NCI-H187 treated with DMSO at 0.1 percent for 48 hours (cell line): ENCODE measurements at places on chromosomes 13 and 19.

GRCh38 chr19:54875506-54875905 lies 1.5 kb downstream of the FCAR start:
- DNase-seq = no peak

GRCh38 chr13:64099994-64100393 lies 2684.3 kb upstream of the PCDH20 start:
- no peak for DNase-seq

DNA sequence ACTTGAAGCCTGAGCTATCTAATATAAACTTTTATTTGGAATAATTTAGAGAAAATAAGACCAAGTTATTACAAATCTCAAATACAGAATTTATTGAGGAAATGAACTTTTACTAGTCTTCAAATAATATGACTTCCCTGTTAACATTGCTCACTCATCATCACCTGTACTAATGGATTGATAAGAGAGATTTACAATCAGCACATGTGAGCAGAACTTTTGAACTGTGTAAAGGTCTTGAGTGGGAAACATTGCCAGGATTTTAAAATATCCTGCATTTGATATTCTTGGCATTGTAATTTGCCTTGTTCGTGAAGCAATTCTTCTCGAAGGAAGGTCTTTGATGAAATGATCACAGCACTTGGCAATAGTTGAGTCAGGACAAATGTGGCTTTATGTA lies 111.9 kb downstream of the FGF9 start:
- no peak for DNase-seq

DNA sequence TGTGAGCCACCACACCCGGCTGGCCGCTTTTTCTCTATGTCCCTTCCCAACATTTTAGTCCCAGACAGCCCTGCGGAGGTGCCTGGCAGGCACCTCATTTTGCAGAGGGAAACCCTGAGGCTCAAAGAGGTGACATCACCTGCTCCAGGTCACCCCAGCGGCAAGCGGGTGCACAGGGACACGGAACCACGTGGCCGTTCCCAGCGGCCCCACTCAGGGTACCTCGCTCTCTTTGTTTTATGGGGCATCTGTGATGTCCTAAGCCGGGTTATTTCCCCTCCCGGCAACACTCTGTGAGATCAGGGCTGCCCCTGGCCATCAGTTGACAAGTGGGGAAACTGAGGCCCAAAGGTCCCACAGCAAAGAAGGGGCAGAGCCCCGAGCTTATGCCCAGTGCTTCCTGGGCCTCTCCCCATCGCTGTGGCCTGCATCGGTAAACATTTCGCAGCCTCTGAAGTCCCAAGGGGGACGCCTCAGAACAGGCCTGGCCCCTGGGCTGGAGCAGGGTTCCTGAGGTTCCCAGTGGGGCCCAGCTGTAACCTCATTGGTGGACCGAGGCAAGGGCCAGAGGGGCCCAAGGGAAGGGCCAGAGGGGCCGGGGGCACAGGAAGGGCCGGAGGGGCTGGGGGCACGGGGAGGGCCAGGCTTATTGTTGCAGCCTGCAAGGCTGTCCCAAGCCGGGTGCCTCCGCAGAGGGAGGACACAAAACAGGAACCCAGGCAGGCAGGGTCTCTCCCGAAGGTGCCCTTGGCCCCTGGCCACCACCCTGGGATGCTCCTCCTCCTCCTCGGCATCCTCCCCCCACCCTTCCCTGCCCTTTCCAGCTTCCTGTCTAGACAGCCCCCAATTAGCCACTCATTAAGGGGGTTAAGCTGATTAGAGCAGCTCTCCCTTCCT lies 39.0 kb downstream of the SMIM24 start:
- no peak for DNase-seq

DNA sequence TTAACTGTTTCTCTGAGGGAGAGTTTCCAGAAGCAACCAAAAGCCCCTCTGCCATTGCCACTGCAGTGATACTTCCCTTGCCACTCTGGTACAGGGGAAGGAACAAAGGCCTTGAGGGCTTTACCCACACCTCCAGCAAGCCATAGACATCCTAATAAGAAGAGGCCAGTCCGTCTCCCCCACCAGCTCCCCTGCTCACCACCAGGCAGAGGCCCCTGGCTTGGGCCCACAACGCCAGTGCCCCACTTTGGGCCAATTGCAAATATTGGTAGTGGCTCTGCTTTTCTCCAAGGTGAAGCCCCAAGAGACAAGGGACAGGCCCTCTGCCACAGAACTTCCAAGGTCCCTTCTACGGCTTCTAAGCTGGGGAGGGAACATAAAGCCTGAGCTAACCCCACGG lies 833.0 kb downstream of the DACH1 start:
- no peak for DNase-seq

- DNase-seq = no peak
Measured at GRCh38 chr13:113292021-113292862, 4.8 kb upstream of the LAMP1 start.

DNA sequence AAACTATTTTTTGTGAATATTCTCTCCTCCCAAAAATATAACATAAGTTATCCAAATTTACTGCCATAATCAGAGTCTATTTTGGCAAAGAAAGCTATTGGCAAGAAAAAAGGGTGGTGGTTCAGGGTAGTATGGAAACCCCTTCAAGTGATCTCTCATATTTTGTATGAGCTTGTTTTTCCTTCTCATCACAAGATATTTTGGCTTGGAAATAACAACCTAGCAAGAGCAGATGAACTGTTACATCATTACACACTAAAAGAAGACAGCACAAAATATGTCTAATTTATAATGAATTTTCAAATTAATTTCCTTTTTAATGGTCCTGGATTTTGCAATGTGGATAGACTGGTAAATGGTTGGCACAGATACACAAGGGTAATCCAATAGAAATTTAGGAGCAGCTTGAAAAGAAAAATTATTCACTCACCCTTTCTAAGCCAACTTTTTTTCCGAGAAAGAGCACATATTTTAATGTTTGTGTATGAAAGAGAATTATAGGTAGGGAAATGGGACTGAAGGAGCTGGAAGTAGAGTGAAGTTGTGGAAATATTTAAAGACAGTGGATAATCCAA lies 225.1 kb downstream of the EFNB2 start:
- no peak for DNase-seq

DNA sequence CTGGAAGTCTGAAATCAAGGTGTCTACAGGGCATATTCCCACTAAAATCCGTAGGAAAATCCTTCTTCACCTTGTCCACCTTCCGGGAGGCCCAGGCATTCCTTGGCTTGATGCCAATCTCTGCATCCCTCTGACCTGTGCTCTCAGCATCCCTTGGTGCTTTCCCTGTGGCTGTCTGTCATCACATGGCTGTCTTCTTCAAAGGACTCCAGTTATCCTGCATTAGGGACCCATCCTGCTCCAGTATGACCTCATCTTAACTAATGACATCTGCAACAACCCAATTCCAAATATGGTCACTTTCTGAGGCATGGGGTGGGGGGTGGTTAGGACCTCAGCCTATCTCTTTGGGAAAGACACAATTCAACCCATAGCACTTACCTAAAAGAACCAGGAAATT lies 423.8 kb downstream of the IRS2 start:
- DNase-seq = no peak

DNA sequence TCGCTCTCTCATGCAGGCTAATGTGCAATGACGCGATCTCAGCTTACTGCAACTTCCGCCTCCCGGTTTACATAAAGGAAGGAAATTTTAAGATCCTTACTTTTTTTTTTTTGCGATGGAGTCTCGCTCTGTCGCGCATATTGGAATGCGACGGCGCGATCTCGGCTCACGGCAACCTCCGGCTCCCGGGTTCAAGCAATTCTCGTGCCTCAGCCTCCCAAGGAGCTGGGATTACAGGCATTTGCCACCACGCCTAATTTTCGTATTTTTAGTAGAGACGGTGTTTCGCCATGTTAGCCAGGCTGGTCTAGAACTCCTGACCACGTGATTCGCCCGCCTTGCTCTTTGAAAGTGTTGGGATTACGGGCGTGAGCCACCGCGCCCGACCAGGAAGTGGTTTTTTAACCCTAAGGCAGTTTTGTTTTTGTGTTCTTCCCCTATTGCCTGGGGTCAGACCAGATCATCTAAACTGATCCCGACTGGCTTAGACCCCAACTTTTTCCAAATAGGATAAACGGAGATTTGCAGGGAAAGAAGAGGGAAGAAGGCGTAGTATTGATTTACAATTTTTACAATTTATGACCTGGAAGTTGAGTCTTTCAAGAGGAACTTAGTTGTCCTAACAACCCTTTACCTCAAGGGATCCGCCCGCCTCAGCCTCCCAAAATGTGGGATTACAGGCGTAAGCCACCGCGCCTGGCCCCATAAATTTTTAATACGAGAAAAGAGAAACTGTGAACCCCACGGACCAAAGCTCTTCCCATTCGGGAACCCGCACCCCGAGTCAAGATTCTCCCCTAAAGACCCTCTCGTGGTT lies 142.0 kb downstream of the ZNF737 start:
- peak; percentile 2 for DNase-seq

- no peak for DNase-seq
Measured at GRCh38 chr19:13022859-13023636, 27.8 kb downstream of the NFIX start.

DNA sequence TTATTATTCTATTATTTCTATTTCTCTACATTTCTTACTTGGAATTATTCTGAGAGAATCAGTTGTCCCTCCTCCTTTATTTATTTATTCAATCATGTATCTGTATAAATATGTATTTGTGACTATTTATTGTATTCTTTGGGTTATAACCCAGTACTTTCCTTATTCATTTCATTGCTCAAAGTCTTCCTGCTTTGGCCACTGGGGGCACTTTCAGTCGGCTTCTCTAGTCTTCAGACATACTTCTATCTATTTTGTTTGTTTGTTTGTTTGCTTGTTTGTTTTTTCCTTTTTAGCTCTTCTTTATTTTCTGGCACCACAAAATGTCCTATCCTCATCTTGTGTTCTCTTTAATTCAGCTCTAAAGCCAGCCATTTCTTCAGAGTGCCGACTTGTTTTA lies 260.4 kb downstream of the NALCN start:
- DNase-seq = no peak

- DNase-seq = no peak
Measured at GRCh38 chr13:41673640-41674039, 216.3 kb downstream of the RGCC start.

DNA sequence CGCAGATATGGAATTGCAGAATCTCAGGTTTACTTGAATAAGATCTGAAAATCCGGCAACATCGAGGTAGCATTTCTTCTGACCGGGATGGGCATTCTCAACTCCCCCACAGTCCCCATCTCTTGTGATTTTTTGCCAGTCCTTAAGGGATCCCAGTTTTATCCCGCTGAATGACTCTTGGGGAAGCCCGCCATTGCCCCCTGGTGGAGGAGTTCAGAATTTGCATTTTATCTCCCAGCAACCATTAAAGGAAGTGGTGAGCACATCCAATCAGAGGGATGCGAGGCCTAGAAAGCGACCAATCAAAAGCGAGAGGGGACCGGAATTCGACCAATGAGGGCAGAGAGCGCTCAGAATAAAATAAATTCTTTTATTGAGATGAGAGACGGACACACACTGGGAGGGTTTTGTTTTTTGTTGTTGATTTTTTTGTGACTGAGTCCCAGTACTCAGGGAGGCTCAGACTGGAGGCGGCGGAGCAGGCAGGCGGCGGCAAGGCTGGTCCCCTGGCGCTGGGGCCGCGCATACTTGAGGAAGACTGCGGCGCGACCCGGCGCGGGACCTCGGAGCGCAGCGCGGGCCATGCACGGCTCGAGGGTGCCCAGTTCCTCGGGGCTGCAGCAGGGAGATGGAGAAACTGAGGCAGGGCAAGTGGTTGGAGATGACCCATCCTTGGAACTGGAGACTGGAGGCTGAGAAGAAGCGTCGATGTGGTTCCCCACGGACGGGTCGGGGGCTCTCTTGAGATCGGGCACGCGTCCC lies 3.9 kb upstream of the TTC9B start:
- peak; percentile 53 for DNase-seq

DNA sequence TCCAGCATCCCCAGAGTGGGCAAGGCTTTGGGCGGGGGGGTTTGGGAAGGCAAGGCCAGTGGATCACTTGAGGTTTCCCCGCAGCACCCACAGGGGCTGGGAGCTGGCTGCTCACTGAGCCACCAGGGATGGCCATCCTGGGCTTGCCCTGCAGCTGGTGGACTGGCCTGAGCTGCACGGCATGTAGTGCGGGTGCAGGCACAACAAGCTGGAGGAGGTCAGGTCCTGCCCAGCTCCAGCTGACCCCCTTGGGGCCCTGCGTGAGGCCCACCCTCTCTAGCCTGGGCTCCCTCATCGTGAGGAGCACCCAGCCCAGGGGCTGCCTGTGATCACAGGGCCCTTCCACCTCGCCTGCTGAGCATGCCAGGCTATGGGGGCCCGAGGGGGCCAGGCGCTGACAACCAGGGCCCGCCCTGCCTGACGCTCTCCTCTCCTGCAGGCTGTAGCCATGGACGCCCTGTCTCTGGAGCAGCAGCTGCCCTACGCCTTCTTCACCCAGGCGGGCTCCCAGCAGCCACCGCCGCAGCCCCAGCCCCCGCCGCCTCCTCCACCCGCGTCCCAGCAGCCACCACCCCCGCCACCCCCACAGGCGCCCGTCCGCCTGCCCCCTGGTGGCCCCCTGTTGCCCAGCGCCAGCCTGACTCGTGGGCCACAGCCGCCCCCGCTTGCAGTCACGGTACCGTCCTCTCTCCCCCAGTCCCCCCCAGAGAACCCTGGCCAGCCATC lies 22.9 kb downstream of the COMP start:
- DNase-seq = no peak

DNA sequence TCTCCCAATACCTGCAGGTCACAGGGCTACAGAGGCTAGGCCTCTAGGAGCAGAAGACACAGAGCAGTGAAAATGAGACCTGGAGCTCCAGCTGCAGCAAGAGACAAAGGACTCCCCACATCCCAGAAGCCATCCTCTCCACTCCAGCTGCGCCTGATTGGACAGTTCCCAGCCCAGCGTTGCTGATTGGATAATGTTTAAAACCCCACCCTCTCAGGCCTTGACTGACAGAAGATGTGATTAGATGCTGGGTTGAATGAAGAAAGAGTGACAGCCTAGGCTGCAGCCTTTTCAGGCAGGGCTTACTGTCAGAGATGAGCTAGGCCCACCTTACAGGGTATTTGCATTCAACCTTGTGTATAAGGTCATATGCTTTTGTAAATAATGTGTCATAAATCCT lies 59.4 kb downstream of the ZNF708 start:
- no peak for DNase-seq

GRCh38 chr19:19619181-19619848 lies 828 bp upstream of the PBX4 start:
- DNase-seq = no peak

DNA sequence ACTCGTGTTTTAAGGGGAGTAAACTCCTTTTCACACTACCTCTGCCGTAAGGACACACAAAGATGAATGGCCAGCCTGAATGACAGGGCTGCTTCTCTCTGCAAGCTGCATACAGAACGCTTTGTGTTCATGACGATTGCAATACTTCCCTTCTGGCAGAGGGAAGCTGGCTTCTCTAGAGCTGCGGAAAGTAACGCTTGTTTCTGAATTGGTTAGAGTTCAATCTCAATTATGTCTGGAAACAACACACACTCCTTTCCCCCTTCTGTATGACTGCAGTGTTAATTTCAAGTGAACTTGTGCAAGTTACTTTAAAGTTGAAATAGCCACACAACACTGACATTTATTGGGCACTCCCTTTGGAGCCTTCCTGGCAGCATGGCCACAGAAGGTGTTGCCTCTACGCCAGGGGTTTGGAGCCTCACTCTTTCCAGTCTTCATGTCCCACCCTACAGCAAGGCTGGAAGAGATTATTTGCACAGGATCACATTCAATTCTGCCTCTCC lies 242.6 kb downstream of the NDFIP2 start:
- no peak for DNase-seq

- no peak for DNase-seq
Measured at GRCh38 chr13:22451327-22451741, 729.4 kb upstream of the SGCG start.

- DNase-seq = no peak
Measured at GRCh38 chr19:1182727-1183126, 8.7 kb upstream of the SBNO2 start.
